ENCODE measurements at places on chromosomes 1 and 21.
A peak's percentile ranks its signal among the peaks of the same experiment; 100 is the strongest.

GRCh38 chr1:200525090-200525987 is 95.2 kb downstream of the KIF14 start:
- no peak for DNase-seq

DNA sequence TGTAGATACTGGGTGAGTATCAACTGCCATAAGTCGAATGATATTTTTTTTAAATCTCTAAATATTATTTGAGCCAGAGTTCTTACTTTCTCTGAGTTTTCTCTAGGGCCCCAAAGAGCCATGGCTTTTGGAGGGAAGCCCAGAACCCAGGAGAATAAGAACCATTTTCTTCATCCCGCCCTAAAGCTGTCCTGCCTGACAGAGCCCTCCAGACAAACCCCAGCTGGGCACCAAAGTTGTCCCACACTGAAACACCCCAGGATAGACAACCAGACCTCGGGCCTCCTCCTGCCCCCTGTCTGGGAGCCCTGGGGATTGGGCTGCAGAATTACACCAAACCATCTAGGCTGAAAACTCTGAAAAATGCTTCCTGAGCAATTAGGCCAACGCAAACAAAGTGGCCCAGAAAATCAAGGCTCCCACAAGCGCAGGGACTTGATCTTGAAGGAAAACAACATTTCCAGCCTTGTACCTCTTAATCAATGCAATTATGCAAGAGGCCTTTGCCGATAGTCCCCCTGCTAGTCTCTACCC is 113.1 kb downstream of the RRAGC start:
- no peak for DNase-seq

DNA sequence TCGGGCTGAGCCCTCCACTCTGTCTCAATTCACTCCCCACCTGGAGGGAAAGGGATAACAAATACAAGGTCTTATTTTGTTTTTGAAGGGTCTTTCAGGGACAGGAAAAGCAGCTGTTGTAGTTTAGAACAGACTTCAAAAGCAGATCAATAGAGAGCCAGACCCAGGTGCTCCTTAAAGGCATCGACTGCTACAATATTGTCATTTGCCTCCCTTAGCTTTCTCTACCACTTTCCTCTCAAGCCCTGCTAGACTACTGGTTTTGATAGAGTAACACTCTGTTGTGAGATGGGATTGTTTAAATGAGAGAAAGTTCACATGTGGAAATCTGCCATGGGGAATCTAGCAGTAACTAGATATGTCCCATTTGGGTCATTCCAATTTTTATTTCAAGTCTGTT is 24.0 kb downstream of the RGS7 start:
- no peak for DNase-seq

GRCh38 chr1:40383488-40384412 is 10.2 kb downstream of the SMAP2 start:
- peak; percentile 27 for DNase-seq

- DNase-seq, result no peak
These were observed 245.7 kb upstream of the PTBP2 start for GRCh38 chr1:96475903-96476302.

DNA sequence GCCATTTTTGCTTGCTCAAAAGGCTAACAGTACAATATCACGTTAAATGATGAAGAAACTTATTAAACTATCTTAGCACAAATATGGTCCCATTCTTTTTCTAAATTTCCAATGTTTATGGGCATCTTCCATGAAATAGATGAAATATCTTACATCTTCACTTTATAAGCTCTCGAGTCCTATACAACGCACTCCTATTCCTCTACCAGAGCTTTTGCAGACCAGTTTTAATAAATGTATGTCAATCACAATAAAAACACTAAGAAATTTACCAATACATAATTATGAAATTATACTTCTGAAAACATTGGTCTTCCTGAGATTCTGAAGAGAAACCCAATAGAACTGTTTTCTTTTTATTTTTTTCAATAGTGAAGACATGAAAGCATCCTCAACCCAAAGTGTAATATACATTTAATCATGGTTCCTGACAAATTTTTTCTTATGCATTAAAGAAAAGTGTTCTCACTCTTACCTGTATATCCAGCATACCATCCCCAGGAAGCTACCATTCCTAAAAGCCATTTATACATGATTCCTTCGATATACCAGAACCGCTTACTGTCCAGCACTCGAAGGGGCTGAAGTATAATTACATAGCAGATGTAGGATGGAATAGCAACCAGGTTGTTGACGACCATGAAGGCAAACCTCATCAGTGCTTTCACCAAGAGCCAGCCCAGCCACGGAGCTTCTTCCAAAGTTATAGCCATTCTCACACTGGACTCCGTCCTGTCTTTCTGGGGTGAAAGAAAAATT is 1.8 kb downstream of the LPGAT1 start:
- no peak for DNase-seq

GRCh38 chr1:194159941-194160340 is 973.5 kb upstream of the B3GALT2 start:
- DNase-seq, result peak; percentile 12

- DNase-seq, result peak; percentile 87
These were observed 21.2 kb upstream of the SYCP1 start for GRCh38 chr1:114833421-114833820.

DNA sequence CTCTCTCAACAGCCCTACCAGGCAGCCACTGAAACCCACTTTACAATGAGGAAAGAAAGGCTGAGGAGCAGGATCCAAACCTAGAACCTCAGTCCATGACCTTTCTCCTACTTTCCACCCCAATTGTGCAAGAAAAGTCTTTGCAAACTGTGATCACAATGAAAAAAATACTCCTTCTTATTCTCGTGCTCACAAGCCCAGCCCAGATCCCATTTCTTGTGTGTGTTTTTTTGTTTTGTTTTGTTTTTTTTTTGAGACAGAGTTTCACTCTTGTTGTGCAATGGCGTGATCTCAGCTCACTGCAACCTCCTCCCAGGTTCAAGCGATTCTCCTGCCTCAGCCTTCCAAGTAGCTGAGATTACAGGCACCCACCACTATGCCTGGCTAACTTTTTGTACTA is 97.7 kb downstream of the CRYAA start:
- DNase-seq, result peak; percentile 69

DNA sequence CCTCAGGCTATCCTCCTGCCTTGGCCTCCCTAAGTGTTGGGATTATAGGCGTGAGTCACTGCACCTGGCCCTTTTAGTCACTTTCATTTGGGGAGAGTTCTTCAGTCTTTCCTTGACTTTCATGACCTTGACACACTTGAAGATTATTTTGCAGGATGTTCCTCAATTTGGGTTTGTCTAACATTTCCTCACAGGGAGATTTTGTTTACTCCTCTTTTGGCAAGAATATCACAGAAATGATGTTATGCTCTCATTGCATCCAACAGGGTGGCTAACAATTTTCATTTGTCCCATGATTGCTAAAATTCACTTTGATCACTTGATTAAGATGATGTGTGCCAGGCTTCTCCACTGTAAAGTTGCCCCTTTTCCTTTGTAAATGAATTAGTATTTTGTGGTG is 164.0 kb downstream of the ADSS2 start:
- DNase-seq, result no peak

GRCh38 chr1:201229095-201229494 is 38.5 kb downstream of the IGFN1 start:
- no peak for DNase-seq

DNA sequence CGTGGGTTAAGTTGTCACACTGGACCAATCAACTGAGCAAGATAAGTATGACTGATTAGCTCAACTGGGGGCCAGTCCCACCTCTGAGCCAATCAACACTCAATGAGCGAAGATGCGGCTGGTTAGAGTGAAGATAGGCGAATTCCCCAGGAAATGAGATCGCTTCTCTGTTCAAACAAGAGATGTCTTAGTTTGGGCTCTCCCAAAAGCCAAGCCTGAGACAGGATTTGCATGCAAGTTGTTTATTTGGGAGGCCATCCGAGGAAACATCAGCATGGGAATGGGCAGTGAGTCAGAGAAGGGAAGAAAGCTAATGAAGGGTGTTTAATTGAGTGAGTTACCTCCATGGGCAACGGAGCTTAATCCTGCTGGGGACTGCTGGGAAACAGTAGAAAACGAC is 4.9 kb upstream of the GJB5 start:
- DNase-seq, result no peak

- peak; percentile 36 for DNase-seq
These were observed 2.5 kb downstream of the ZCCHC17 start for GRCh38 chr1:31299365-31299764.

GRCh38 chr1:44266400-44267344 is 53.4 kb downstream of the DMAP1 start:
- DNase-seq, result no peak

- no peak for DNase-seq
These were observed 60.7 kb upstream of the PAX7 start for GRCh38 chr1:18569811-18570545.

- no peak for DNase-seq
These were observed 173.4 kb downstream of the S1PR1 start for GRCh38 chr1:101410048-101410878.

DNA sequence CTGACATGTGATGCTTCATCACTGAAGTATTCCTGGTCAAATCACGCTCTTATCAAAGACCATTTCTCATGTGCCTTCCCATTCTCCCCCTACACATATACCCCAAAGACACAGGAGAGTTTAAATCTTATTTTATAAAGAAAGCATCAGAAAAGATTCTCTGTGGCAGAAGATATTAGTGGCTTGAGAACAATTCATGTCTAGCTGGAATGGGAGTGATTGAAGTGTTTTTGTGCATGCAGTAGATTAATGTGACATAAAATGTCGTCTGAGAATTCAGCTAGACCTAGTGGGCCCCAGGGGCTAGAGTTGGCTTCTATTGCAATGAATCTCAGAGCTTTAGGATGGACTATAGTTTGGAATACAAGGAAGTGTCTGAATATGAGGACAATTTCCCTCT is 163.9 kb downstream of the HUNK start:
- no peak for DNase-seq

DNA sequence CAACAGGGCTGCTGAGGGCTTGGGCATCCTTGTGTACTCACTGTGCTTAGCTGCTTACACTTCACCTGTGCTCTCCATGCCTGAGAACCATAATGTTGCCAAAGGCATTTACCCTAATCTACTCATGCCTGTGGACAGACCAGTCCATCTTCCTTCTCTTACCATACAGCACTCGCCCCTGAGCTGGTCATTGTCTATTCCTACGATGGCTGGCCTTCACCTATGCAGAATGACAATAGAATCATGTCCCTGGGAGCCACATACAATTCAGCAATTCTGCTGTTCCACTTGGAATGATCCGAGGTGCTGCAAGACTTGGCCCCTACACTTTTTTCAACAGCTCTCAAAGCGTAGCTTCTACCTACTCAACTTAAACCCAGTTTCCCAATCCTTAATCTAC is 96.5 kb downstream of the PAPPA2 start:
- DNase-seq, result no peak

- no peak for DNase-seq
These were observed 36.2 kb upstream of the ACTRT2 start for GRCh38 chr1:2985067-2985561.

DNA sequence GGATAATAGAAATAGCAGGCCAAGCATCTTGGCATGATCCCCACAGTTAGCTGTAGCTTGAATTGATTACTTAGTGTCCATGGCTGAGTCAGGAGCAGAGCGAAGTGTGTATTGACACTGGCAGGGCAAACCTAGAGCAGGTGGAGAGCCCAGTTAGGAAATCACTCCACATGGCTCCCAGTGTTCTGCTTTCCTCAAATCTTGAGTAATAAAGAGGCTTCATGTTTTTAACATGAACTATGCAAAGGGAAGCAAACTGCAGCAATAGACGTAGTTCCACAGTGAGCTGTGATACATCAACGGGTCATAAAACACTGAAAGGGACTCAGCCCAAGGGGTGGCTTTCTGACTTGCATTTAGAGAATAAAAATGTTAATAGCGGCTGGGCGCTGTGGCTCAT is 28.9 kb downstream of the RHEX start:
- DNase-seq, result no peak

- no peak for DNase-seq
These were observed 606.5 kb downstream of the LMO4 start for GRCh38 chr1:87935130-87935529.
